Stimulated activated CD4-positive, alpha-beta T cell treated with anti-CD3 and anti-CD28 coated beads, Interleukin-4, amount 100 ng/mL, for 24 hours (primary cell): ENCODE measurements at places on chromosomes 1 and 21.

- no peak for DNase-seq
Measured at GRCh38 chr1:72623299-72623708, 341.0 kb upstream of the NEGR1 start.

DNA sequence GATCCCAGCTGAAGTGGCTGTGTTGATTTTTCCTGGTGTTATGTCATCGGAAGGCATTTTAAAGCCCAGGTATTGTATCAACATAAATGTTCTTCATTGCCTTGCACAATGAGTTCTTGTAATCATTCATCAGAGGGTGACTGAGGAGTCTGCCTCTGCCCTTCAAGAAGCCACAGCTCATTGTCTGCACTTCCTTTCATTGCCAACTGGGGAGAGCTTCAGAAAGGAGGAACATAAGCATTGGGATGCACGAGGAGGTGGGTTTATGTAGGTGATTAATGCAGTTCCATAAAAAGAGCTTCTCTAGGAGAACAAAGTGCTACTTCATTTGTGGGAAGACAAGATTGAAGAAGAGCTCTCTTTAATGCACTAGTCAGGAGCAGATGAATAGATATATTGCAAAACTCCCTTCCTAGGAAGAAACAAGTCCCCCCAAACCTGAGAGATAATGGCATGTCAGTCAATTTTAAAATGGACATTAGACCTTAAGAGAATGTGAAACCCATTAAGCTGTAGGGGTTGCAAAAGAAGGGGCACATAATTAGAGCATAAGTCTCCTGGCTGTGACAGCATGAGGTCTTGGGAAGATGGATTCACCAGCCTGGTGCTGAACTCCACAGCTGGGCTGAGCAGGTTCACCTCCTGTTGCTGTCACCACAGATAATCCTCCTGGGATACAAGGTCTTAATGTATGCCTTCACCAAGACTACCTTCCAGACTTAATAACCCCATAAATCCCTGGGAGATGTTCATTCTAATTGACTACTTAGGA, 124.6 kb downstream of the BACH1 start:
- no peak for DNase-seq

GRCh38 chr1:7228252-7228961, 443.2 kb downstream of the CAMTA1 start:
- DNase-seq = no peak

DNA sequence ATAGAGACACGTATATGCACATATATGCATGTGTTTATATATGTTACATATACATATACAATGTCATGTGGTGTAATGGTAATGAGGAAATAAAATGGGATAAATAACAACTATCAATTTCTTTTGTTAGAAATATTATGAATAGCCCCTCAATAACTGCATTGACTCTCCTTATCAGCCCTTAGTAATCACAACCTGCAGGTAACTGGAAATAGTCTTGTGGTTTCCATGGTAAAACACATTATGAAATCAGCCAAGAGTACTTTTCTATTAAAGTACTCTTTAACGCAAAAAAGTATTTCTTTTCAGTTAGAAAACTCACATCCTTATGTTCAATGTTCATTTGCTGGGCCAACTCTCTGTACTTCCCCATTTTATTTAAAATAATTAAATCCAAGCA, 105.8 kb downstream of the KCNT2 start:
- no peak for DNase-seq

DNA sequence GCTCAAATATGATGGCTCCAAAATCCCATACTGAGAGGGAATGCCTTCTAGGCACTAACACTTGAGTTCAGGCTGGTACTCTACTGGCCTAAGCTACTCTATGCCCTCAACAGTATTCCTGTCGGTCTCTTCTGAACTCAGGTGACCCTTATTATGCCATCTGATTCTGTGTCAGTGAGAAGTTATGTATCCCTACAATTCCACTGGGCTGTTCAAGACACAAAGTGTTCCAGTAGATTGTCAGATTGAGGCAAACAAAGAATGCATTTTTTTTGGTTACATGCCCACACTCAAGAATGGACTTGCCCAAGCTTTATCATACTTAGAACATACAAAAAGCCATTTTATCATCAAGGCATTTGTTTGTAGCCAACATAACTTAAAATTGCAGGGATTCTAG, 553.8 kb upstream of the PRMT6 start:
- DNase-seq = no peak

DNA sequence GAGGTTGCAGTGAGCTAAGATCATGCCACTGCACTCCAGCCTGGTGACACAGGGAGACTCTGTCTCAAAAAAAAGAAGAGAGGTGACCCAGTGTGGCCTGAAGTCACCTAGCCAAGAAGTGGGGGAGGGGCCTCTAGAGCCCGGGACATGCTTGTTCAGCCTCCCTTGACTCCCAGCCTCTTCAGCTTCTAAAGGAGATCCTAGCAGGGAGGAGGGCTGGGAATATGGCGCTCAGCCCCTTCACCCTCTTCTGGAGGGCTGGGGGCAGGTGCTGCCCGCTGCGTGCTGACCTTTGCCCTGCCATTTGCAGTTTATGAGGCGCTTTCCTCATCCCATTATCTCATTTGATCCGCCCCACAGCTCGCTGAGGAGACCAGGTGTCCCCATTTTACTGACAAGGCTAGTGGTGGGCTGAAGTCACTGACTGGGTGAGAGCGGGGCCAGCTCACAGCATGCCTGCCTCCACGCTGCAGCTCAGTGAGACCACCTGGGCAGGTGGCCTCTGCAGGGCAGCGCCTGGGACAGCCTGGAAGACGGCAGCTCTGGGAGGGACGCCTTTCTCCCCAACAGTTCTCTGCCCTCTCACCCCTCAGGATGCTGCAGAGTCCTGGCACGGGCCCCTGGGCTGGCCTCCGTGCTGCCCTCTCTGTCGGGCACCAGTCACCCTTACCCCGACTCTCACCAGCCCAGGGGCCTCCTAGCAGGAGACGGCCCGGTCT, 7.5 kb downstream of the ELF3 start:
- no peak for DNase-seq

- DNase-seq = peak; percentile 70
Measured at GRCh38 chr1:152479792-152480595, 30.6 kb upstream of the LCE5A start.

DNA sequence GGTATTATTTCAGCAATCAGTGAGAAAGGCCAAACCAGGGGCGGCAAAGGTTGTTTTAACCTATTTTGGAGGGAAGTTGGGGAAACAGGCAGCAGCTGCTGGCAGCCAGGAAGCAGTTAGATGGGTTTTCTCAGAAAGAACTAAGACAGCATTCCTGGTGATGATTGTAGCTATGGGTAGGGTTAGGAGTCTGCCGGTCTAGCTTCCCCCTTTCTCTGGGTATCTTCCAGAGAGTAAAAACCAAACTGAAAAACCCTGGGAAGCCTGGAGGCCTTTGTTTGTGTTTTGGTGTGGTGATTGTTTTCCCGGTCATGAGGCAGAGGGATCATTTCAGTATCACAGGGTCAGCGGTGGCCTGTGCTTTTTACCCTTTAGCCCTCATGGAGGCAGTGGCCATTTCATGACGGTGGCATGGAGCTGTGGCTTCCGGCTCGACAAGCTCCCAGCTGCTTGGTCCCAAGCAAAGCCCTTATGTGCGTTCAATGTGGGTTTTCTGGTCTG, 19.5 kb upstream of the TNFRSF1B start:
- no peak for DNase-seq

DNA sequence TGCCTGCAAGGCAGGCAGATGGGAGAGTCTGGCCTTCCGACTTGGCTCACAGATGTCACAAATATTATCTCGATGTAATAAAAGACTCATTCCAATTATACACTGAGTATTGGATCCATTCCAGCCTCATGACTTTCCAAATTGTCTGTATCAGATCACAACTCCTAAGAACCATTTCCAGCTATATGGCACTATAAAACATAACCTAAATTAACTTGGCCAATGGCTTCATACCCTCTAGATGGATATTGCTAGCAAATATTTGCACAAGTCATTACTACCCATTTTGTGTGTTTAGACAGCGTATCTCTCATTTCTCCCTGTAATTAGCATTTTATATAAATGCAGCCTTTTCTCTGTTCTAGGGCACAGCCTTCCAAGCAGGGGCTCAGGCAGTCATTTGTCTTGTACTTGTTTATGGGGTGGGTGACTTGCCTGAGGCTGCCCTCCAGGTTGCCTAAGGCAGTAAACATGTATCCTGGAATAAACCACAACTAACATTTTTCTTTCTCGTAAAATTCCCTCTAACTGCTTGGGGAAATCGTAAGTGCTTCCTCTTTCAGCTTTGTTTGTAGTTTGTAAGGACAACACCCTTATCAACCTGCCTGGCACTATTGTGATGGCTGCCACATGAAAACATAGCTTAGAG, 70.6 kb upstream of the KCNJ6 start:
- DNase-seq = no peak

DNA sequence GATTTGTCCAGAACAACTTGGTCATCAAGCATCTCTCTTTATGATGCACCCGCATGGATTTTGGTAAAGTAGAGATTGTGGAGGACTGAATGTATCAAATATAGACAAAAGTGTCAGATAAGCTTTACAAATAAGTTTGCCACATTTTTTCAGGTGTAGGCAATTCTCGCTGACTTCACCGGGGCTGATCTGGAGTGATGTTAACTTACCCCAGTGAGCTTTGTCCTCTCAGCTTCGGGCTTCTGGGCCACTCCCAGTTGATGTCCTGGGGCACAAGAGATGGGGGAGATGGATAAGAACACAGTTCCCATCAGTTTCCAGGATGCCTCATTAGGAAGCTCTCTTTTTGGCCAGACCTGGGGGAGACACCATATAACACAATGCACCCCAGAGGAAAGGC, 117.7 kb downstream of the ETS2 start:
- no peak for DNase-seq

DNA sequence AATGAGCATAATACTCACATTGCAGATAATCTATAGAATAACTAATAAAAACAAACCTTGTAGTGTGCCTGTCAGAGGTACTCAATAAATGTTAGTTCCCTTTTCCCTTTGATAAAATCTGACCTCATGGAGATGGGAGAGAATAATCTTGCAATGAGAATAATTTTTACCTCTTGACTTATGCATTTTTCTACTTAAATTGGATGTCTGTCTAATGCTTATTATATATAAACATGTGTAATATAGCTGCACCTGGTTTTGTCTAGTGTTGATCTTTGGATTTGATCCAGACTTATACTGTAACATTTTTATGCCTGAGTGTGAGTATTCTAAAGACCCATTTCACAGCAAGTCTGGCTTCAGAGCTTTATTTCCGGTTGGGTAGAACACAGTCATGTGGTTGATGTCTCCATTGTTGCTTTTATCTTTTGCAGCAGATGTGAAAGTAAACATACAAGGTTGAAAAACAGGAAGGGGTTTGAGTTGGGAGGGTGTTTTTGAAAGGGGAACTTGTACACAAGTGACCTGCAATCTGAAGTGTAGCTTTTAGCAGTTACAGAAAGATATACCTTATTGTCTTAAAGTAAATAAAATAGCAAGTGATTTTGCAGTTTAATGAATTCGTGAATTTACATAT, 12.4 kb downstream of the EPB41 start:
- DNase-seq = peak; percentile 45

DNA sequence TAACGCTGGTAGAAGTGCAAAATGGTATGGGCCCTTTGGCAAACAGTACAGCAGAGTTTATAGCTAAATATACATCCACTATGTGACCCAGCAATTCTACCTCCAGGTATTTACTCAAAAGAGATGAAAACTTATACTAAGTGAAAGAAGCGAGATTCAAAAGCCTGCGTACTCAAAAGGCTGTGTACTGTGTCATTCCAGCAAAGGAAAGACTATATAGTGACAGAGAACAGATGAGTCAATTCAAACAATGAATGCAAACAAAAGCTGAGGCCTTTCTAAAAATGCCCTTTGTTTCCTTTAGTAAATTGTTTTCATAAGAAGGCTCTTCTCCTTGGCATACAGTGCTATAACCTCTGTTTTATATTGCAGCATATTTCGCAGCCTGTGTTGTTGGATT, 268.8 kb upstream of the CSF3R start:
- no peak for DNase-seq

GRCh38 chr21:44762221-44763049, 39.2 kb downstream of the UBE2G2 start:
- DNase-seq = no peak

DNA sequence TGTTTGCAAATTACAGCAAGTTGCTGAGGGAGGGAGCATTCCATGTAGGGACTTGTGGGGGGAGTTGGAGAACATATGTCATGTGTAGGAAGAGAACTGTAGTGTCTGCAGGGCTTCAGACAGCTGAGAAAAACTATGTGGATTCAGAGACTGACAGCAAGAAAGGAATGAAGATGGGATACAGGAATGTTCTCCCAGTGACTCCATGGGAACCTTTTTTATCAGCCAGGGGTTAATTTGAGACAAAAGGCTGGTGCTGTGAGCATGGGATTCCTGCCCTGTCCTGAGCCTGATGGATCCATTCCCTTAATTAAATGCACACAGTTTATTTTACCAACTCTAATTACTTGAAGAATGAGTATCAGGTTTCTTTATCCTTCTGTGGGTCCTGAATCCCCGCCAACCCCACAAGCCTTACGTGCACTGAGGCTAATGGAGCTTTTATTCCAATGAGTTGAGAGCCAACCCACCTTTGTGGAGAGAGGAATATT, 26.5 kb upstream of the PLXNA2 start:
- no peak for DNase-seq

DNA sequence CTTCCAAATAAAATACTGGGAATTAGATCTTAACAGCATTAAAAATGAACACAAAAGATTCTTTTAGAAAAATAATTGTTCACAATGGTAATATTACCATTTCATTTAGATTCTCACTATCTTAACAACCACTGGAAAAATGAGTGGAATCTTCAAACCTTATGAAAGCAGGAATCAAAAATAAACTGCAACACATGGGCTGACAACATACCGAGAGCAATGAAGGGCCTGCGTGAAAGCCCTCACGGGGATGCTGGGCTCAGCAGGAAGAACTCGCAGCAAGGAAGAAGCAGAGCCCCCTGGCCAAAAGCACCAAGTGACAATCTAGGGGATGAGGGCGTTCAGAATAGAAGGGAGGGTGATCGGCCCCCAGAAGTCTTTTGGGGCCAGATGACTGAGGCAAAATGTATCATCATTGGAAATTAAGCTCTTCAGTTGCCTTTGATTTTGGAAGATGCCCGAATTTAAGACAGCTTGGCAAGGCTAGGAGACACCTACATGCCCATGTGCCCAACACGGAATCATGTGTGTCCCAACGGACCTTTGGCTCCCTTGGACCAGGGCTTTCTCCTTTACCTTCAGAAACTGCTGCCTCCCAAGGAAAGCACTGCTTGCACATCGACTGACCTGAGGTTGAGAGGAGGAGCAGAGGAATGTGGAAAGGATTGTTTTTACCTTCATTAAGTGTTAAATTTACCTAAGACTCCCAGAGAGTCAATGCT, 103.9 kb downstream of the TGFBR3 start:
- DNase-seq = no peak

DNA sequence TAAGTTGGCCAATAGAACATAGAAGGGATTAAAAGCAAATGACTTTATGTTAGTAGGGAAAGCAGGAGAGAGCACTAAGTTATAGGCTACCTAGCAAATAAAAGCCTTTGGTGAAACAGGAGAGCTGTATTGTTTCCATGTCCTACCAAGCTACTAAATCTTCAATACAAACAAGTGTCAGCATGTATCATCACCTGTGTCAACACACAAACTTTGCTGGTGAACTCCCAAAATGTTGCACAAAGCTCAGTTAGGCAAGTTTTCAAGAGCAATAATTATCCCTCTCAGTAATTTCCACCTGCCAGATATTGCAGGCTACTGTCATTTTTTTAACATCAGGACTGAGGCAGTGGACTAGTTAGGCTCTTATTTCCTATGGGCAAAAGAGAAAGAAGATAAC, 77.7 kb upstream of the ADAM30 start:
- no peak for DNase-seq
